HuH-7.5 (cell line): ENCODE measurements at places on chromosomes 1 and 21.

DNA sequence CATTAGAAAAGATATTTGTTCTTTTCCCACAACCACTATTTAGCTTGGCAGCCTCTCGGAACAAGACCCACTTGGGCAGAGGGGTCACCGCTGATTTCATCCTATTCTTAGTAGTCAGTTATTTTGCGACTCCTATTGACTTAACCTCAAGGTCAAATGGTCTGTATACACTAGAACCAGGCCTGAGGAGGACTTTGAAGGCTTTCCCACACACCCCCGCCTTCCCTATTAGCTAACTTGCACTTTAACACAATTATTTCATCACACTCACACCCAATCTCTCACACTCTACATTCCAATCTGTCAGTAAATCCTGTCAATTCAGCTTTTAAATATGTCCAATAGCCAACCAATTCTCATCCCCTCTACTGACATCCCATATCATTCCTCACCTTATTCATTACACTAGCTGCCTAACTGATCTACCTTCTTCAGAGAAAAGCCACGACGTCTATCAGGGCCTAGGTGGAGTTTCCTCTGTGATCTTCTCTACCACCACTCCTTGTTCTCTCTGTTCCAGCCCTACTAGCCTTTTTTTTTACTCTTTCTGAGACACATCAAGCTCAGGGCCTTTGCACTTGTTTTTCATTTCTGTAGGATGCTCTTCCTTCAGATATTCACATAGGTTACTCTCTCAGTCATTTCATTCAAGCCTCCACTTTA, 1.0 kb upstream of the NIBAN1 start:
- DNase-seq = peak; percentile 43

- DNase-seq = no peak
Measured at GRCh38 chr1:186093437-186093836, 281.6 kb downstream of the TPR start.

DNA sequence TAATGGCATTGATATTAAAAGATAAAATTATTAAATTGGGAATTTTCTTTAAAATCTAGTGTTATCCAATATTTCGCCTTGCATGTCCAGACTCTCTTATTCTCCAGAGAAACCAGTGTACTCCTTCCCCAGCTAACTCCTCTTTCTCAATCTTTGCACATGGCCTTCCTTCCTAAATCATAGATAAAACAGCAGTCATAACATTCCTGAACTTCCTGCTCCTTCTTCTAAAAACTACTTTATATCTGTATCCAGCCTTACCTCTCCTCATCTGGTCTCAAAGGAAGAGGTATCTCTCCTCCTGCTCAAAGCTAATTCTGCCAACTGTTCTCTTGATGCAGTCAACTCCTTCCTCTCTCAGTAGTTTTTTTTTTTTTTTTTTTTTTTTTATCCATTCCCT, 39.5 kb upstream of the NEK7 start:
- no peak for DNase-seq

GRCh38 chr1:212218911-212219310, 66.3 kb upstream of the PPP2R5A start:
- DNase-seq = no peak

DNA sequence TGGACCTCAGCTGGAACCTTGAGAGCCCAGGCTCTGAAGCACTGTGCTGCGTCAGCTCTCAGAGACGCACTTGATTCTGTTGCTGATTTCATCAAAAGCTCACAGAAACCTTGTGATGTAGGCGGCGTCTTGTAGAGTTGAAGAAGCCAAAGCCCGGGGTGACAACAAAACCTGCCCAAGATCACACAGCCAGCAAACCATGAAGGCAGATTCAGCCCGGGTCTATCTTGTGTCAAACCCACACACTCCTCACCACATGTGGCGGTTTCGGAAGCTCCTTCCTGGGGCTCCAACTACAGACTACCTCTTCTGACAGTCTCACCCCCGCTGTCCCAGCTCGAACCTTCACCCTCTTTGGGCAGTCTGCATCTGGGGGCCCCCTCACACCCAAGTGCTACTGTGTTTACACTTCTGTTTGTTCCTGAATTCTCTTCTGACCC, 50.4 kb downstream of the TENT5C start:
- no peak for DNase-seq
